ENCODE measurements at places on chromosomes 1 and 21. TPM values are rescaled to one million over a fixed set of nuclear protein-coding genes. Genes with fewer than 3 reads are reported as not detected.

The LIN28A gene
- total RNA-seq, result not detected

The VSIG8 gene
- total RNA-seq, result not detected

The FAM229A gene
- 7.6 TPM for total RNA-seq

The OR10J1 gene
- not detected for total RNA-seq

The HMGN2 gene
- total RNA-seq, result 462 TPM

The SPRR2B gene
- not detected for total RNA-seq

The TMPRSS15 gene
- not detected for total RNA-seq

The CFAP141 gene
- not detected for total RNA-seq

The ADAM30 gene
- not detected for total RNA-seq

The CLCA1 gene
- total RNA-seq, result not detected

The LY9 gene
- total RNA-seq, result 63.6 TPM

The MANEAL gene
- total RNA-seq, result 5.3 TPM

The ABCG1 gene
- 3.4 TPM for total RNA-seq

The GPR52 gene
- 7.7 TPM for total RNA-seq

The FAM72B gene
- total RNA-seq, result 0.98 TPM

The SLC22A15 gene
- total RNA-seq, result 4.6 TPM

The SPATA45 gene
- total RNA-seq, result not detected

The USP16 gene
- total RNA-seq, result 54.6 TPM

The MPL gene
- not detected for total RNA-seq

The MARCKSL1 gene
- total RNA-seq, result 132 TPM

All from activated B cell treated with CpG ODN at 0.5 μM for 24 hours (primary cell).